Substantia nigra (tissue), 51 donors: ENCODE measurements at places on chromosomes 13 and 19.

GRCh38 chr13:66794340-66795031, 435.6 kb downstream of the PCDH9 start:
- no peak for DNase-seq

DNA sequence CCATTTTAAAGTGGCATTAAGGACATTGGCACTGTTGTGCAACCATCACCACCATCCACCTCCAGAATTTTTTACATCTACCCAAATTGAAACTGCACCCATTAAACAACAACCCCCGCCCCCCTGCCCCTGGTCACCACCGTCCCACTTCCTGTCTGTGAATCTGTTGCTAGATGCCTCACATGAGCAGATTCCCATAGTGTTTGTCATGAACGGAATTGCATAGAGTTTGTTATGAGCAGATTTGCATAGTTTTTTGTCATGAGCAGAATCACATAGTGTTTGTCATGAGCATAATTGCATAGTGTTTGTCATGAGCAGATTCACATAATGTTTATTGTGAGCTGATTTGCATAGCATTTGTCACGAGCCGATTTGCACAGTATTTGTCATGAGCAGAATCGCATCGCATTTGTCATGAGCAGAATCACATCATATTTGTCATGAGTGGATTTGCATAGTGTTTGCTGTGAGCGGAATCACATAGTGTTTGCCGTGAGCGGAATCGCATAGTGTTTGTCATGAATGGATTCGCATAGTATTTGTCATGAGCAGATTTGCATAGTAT, 54.0 kb upstream of the GTF3A start:
- no peak for DNase-seq

DNA sequence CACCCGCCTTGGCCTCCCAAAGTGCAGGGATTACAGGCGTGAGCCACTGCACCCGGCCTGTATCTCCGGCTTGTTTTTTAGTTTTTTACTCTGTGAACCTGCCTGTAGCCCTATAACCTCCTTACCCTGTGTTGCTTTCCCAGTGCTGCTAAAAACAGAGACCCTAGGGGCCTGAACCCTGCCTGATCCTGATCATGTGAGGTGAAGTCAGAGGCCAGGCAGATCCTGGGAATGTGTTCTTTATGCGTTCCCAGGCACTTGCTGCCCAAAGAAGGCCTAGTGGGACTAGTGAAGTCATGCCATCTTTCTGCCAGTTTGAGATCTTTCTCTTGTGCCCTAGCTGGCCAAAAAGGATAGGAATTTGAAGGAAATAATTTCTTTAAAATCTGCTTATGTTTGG, 4.6 kb downstream of the UBA2 start:
- DNase-seq: no peak

DNA sequence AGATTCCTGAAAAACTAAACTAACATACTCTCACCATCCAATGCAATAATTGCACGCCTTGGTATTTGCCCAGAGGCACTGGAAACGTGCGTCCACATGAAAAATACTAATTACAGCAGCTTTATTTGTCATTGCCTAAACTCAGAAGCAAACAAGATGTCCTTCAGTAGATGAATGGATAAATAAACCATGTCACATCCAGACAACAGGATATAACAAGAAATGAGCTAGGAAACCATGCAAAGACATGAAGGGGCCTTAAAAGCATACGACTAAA, 25.0 kb downstream of the ELL start:
- no peak for DNase-seq

DNA sequence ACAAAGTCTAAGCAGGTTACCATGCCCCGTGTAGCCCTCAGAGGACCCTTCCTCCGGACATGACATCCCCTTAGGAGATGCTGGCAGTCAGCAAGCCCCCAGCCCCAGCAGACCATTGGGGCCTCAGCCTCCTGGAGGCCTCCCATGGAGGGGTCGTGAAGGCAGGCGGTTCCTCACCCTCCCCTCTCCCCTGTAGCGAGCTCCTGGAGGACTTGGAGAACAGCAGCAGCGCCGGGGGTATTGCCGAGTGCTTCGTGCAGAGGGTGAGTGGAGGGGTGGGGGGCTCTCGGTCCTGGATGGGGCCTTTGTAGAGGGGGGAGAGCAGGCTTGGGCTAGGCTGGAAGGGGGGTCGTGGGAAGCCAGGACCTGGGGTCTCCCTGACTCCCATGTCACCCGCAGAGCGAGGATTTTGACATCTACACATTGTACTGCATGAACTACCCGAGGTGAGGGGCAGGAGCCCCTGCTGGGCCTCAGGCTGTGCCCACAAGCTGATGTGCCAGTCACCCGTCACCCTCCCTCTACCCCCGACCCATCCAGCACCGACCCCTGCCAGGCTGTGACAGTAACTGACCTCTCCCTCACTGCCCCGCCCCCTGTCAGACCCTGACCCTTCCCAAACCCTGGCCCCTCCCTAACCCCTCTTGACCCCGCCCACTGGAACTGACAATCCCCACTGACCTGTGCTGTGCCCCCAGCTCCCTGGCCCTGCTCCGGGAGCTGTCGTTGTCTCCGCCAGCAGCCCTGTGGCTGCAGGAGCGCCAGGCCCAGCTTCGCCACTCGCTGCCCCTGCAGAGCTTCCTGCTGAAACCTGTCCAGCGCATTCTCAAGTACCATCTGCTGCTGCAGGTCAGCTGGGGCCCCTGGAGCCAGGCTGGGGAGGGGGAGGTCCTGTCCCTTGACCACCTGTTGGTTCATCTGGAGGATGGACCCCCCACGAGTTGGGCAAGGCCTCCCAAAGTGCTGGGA, 4.0 kb downstream of the PLEKHG2 start:
- DNase-seq: peak; percentile 75
